Hematopoietic multipotent progenitor cell treated with erythropoietin and hydrocortisone succinate and interleukin-3 and kit ligand, for 15 days (in vitro differentiated cells): ENCODE measurements at places on chromosomes 12 and 14.

GRCh38 chr12:107207931-107208525 lies 114.7 kb upstream of the CRY1 start:
- DNase-seq, result no peak

- DNase-seq, result no peak
Observed at GRCh38 chr12:114221136-114221833, 184.7 kb downstream of the TBX5 start.

- DNase-seq, result peak; percentile 1
Observed at GRCh38 chr12:8453021-8453513, 2.7 kb upstream of the CLEC6A start.

DNA sequence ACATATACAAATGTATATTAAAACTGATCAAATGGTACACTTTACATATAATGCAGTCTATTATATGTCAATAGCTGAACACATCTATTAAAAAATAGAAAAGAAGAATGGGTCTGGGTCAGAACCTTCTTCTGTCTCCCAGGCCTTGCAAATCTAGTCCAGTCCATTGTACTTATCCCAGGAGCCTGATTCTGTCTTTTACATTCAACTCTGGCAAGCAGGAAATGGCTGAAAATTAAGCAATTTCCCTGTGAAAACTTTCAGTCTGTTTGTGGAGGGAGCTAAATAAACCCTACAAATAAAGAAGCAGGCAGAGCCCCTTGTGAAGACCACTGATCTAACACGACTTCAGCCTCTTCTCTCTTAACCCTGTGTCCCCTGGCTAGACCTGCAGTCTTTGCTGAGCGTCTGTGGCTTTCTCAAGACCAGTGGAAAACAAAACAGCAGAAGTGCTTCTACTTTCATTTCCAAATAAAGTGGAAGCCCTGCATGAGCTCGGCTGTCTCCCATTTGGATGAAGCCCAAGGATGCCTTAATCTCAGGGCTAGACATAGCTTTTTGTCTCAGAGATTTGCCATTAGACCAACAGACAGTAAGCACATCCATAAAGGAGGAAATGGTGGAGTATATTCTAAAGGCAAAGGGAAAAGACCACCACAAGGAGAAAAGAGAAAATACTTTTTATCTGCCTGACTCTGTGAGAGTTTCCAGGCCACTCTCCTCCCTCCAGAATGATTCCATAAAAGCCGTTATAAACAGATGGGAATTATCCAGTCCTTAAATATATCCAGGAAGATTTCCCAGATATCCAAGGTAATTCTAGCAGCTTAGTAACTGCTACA lies 48.2 kb downstream of the CRACR2A start:
- no peak for DNase-seq

- no peak for DNase-seq
Observed at GRCh38 chr12:32201976-32202375, 95.3 kb downstream of the BICD1 start.

DNA sequence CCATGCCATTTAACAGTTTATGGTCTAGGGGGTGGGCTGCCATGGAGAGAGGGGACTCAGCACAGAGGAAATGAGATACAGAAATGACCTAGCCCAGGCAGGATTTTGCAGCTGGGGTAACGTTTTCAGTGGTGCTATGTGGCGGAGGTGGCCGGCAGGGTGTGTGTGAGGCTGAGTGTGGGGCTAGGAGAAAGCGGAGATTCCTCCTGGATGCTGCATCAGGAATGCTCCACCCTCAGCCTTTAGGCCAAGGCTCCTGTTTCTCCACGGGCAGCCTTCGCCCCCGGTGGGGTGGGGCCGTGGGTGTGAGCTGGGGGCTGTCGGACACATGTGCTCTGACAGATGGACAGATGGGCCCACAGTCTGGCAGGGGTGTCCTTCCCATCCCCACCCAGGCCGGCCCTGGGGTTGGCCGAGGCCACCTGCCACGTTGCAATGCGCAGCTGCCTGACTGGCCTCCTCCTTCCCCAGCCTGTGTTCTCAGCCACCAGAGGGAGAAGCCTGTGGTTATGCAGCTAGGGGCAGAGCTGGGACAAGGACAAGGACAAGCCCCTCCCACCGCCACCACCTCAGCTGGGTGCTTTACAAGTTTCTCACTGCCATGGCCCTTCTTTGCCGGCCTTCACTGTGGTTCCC lies 44.3 kb downstream of the TEAD4 start:
- DNase-seq, result no peak

DNA sequence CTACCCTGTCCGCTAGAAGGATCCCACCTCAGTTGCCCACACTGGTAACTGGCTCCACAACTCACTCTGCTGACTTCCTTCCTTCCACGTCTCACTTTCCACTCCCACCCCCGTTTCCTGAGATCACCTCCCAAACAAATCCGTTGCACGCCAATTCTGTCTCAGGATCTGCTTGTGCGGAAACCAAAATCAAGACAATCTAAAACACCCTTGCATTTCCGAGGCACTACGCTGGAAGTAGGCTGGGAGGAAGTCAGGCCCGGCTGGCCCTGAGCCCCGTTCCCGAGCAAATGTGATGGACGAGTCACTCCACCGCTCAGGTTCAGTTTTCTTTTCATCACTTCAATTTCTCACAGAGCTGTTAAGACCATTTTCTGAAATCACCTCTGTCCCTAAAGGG lies 23.1 kb downstream of the ABCB9 start:
- DNase-seq, result no peak

GRCh38 chr12:62903151-62903550 lies 31.8 kb downstream of the PPM1H start:
- no peak for DNase-seq

DNA sequence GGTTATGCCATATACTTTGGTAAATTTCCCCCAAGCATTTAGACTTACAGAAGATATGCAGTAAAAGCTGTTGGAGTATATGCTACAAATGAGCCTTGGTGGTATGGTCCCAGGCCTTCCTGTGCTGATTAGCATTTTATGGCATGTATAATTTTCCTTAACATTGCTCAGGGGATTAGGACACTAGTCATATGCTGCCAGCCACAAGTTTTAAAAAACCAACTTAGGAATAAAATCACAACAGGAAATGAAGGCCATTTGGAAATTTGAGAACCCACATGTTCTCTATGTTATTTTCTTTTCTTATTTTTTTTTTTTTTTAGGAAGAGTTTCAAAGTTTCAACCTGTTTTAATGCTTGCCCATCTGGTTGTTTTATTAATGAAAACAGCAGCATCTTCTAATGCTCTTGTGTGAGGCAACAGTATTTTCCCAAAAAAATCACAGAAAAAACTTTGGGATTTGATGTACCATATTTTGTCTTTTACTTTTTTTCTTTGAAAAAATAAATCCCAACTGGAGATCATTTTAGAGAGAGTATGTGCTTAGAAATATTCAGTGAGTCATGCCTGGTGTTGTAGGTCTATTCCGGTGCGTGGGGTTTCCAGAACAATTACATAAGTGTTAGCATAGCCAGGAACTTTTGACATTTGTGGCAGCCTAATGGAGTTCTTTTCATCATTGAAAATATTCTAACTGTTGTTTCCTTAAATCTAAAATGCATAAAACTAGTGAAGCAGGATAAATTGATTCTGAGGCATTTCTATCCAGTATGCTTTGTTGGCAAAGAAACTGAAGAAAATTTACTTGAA lies 21.7 kb upstream of the DUSP6 start:
- DNase-seq, result no peak

GRCh38 chr14:26377150-26377549 lies 220.7 kb downstream of the NOVA1 start:
- DNase-seq, result no peak

GRCh38 chr12:76030341-76031080 lies 1.1 kb downstream of the PHLDA1 start:
- DNase-seq, result no peak

GRCh38 chr12:45284096-45284901 lies 68.4 kb downstream of the ANO6 start:
- no peak for DNase-seq

DNA sequence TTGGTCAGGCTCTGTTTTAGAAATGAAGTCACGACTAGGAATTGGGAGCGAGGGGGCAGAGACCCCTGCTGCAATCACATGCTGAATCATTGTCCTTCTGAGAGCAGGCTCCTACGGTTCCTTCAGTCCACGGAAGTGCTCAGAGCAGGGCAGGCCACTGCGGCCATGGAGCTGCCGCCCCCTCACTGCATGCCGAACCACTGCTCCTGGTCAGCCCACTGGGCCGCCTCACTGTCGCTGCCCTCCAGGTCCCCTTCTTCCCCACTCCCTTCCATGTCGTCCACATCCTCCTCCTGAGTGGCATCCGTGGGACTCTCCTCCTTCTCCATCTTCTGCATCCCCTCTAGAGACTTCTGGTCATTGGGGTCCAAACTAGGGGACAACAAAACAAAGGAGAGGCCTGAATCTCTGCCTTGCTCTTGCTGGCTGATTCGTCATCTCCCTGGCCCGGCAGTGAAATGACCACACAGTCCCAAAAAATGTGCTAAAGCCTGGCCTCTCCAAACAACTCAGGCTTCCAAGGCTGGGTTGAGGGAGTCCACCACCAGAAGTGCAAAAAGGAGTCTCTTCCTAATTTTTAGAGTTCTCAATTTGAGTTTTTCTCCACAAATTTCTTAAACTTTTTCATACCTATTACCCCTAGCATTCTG lies 29.4 kb downstream of the ANAPC7 start:
- DNase-seq, result no peak

DNA sequence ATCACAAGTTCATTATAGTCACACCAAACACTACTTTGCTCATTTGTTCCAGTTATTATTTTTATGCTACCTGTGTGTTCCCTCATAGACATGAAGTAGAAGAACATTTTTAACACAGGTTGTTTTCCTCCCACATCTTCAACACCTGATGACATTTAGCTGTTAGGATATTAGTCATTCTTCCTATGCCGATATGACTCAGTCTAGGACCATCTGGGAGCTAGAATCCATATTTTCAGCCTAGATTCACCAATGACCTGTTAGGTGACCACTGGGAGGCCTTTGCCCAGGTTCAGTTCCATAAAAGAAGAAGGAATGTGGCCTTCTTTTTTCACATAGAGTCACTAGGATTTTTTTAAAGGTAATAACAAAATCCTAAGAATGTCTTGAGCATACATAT lies 222.8 kb downstream of the C12orf42 start:
- no peak for DNase-seq

DNA sequence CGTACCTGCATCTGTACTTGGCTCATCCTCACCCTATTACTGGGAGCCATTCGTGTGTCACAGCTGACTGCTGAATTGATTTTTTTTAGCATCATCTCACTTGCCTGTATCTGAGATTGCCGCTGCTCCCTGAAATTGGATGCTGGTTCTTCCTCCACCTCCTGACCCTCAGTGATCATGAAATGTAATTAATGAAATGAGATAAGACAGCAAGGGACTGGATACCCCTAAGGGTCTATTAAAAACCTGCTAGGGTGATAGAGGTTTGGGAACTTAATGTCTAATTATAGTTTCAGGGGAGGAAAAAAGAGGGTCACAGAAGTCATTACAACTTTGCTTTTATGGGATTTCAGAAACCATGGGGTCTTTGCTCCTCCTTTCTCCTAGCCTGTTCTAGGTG lies 410.6 kb downstream of the DPF3 start:
- no peak for DNase-seq

GRCh38 chr14:30333934-30334333 lies 225.0 kb upstream of the G2E3 start:
- DNase-seq, result no peak

- no peak for DNase-seq
Observed at GRCh38 chr14:64711039-64711438, 6.8 kb downstream of the PLEKHG3 start.
